ENCODE measurements at places on chromosomes 7 and 10.

DNA sequence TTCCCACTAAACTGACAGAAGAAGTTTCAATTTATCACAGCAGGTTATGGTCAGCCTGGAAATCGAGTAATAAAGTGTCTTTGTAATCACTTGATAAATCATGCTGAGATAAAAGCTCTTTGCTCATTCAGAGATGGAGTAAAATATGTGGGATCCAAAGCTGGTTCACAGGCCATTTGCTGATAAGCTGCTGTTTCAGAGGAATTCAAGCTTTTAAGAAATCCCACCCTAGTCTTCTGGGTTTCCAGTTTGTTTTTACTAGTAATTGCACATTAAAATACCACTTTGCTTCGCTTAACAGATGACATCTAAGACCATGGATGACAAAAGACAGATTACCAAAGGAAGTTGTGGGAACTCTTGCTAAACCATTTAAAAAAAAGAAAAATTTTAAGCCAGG lies 37.4 kb upstream of the CDK6 start:
- no peak for DNase-seq

- DNase-seq, result no peak
Measured at GRCh38 chr10:847868-848267, 83.6 kb downstream of the LARP4B start.

GRCh38 chr7:100516135-100516812 lies 22.7 kb upstream of the AGFG2 start:
- DNase-seq, result no peak

DNA sequence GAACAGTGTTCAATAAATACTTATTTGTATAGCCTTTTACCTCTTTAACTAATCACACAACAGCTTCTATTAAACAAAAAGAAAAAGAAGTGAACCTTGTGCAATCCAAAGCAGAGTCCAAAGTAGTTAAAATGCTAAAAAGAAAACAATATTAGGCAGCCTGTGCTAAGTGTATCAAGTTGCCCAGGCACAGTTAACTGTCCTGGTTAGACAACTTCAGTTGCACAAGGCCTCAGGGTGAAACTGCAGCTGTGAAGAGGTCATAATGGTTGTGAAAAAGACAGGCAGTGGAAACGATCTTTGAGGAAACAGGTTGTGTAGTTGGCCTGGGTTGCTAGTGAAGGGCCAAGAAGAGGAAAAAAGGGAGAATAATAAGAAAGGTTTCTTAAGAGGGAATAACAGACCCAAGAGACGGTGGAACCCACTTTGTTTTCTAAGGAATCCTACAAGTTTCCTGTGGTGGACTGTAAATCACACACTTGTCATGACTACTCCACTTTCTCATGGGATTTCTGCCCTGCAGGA lies 6.0 kb upstream of the CROT start:
- no peak for DNase-seq

DNA sequence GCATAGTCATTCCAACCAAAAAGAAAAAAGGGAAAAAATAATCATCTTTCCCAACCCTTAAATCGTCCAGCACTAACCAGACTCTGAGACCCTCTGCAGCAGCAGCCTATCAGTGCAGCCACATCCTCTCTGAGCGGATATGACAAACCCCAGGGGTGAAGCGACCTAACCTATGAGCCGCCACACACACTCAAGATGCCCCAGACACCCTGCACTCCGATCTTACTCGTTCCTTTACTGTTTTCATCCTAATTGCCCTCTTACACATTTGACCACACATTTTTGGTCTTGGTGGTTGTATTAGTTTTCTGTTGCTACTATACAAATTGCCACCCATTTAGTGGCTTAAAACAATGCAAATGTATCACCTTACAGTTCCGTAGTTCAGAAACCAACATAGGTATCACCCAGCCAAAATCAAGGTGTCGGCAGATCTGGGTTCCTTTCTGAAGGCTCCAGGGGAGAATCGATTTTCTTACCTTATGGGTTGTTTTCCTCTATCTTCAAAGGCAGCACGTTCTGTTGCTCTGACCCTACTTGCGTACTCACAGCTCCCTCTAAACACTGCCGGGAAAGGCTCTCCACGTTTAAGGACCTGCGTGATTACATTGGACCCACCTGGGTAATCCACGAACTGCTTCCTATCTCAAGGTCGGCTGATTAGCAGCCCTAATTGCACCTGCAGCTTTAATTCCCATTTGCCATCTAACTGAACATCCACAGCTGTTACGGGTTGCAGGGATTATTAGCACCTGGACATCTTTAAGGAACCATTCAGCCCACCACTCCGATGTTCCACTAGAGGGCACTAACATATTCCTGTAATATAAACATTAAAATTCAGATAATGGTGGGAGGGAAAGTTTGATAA lies 37.3 kb upstream of the PRSS1 start:
- DNase-seq, result no peak

DNA sequence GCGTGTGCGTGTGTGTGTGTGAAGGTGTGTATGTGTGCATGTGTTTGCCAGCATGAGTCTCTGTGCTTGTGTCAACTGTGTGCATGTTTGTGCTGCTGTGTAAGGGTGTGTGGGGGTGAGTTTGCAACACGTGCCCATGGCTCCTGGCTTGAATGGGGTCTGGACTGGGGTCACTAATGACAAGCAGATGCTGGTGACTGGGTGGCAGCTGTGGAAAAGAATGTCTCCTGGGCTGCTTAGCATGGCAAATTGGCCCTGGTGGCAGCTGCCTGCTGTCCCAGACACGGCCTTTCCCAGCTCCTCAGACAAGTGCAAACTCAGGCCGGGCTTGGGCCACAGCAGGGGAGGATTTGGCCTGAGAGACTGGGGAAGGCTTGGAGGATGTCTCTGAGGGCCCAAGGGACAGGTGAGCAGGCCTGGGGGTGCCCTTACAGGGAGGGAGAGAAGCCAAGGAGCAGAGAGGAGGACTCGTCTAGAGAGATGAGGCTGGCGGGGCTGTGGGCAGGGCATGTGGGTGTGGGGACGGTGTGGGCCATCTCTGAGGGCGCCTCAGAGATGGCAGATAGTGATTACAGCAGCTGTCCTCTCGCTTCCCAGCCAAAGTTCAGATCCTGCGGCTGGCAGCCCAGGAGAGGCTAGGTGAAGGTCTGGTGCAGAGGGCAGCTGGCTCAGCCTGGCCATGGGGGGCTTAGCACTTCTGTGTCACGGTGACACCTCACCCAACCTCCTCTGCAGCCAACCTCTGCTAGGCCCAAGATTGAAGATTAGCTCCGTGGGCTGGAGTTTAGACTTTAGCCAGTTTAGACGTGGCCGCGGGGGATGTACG lies 1.5 kb downstream of the AQP1 start:
- no peak for DNase-seq

Measured in anterior cingulate cortex (tissue), 58 donors.